Activated T-helper 2 cell treated with anti-CD3 and anti-CD28 coated beads, Interferon-gamma antibody, Interleukin-2, Interleukin-4, amounts not matched to agents 10 μg/mL and 5 μg/mL and 100 μg/mL, durations not matched to agents 14 hours and 24 hours and 36 hours (primary cell): ENCODE measurements at places on chromosomes 16 and 17. TPM values are rescaled to one million over a fixed set of nuclear protein-coding genes. Genes with fewer than 3 reads are reported as not detected.
A peak's percentile ranks its signal among the peaks of the same experiment; 100 is the strongest.

MPP3 gene
- total RNA-seq: 0.14 and 0.21 TPM in 2 replicates

DNA sequence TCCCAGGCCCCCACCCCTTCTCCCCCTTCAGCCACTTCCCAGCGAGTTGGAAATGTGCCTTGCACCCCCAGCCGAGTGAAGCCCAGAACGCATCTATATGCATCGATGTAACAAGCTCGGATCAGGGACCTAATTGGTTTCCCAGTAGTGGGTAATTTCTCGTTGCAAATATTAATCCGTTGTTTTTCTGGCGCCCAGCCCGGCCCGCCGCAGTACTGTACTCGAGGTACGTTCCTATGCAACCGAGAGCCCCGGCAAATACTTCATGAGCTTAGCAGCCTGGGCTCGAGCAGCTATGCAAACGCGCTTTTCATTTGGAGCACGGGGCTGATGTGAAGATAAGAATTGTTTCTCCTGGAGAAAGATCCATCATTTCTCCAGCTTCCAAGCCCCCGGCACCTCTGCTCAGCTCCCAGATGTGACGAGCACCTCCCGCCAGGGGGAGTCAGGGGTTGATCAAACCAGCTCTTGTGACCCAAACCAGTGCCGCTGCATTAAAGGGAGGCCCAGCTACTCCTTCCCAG is 229.8 kb downstream of the KATNIP start:
- H3K27ac ChIP-seq: no peak overlapping the region
- no peaks in the 10 kb centered on the region for H3K36me3 ChIP-seq
- no peak for DNase-seq
- H3K4me1 ChIP-seq: no peaks in the 10 kb centered on the region
- H3K27me3 ChIP-seq: no peaks in the 10 kb centered on the region
- no peak overlapping the region for H3K4me3 ChIP-seq

GRCh38 chr17:3535253-3535995 is 22.2 kb downstream of the TRPV3 start:
- H3K4me3 ChIP-seq: peak overlapping the region; percentile 26
- H3K27ac ChIP-seq: no peak overlapping the region
- H3K36me3 ChIP-seq: no peaks in the 10 kb centered on the region
- peaks cover 4% of the 10 kb centered on the region for H3K27me3 ChIP-seq
- peak; percentile 40 for DNase-seq

- H3K36me3 ChIP-seq: peaks cover 8% of the 10 kb centered on the region
- no peaks in the 10 kb centered on the region for H3K27me3 ChIP-seq
- H3K27ac ChIP-seq: no peak overlapping the region
- no peak overlapping the region for H3K4me3 ChIP-seq
- no peaks in the 10 kb centered on the region for H3K4me1 ChIP-seq
These were observed 37.7 kb upstream of the SREBF1 start for GRCh38 chr17:17874478-17874877.

- H3K36me3 ChIP-seq: peaks cover 48% of the 10 kb centered on the region
- peaks cover 3% of the 10 kb centered on the region for H3K4me1 ChIP-seq
- H3K4me3 ChIP-seq: no peak overlapping the region
- no peaks in the 10 kb centered on the region for H3K27me3 ChIP-seq
These were observed 41.1 kb downstream of the KLHDC4 start for GRCh38 chr16:87724490-87725291.
